ENCODE measurements at places on chromosomes 7 and 10. TPM values are rescaled to one million over a fixed set of nuclear protein-coding genes. Genes with fewer than 3 reads are reported as not detected.

BLVRA gene
- total RNA-seq = 28.6 TPM

GLI3 gene
- total RNA-seq = not detected

EGFR gene
- total RNA-seq = not detected

AS3MT gene
- 0.36 TPM for total RNA-seq

GHRHR gene
- total RNA-seq = not detected

OR9A2 gene
- total RNA-seq = not detected

C7orf33 gene
- total RNA-seq = not detected

SPDYE5 gene
- not detected for total RNA-seq

PIP gene
- not detected for total RNA-seq

CYP17A1 gene
- not detected for total RNA-seq

POLR1F gene
- 26.9 TPM for total RNA-seq

OR6V1 gene
- total RNA-seq = not detected

GOLGA7B gene
- total RNA-seq = 5.6 TPM

ACTR3C gene
- 11.7 TPM for total RNA-seq

ZFAND2A gene
- 21.8 TPM for total RNA-seq

RBP3 gene
- total RNA-seq = not detected

ABCA13 gene
- total RNA-seq = not detected

MRPS24 gene
- total RNA-seq = 83.6 TPM

CALML5 gene
- not detected for total RNA-seq

FGFBP3 gene
- total RNA-seq = 1.3 TPM

CCDC172 gene
- total RNA-seq = not detected

TFR2 gene
- 11.7 TPM for total RNA-seq

PTN gene
- not detected for total RNA-seq

OR13A1 gene
- not detected for total RNA-seq

GIMAP7 gene
- 191 TPM for total RNA-seq

TET1 gene
- total RNA-seq = 2.3 TPM

SEC23IP gene
- total RNA-seq = 69.9 TPM

ANKRD30A gene
- not detected for total RNA-seq

PLA2G12B gene
- not detected for total RNA-seq

ACSM6 gene
- not detected for total RNA-seq

AKR1C8 gene
- 0.23 TPM for total RNA-seq

SORCS3 gene
- total RNA-seq = not detected

CLEC2L gene
- not detected for total RNA-seq

FHIP2A gene
- total RNA-seq = 33.3 TPM

BAMBI gene
- 0.09 TPM for total RNA-seq

KEL gene
- 0.57 TPM for total RNA-seq

PRSS37 gene
- not detected for total RNA-seq

C10orf67 gene
- not detected for total RNA-seq

NOS3 gene
- total RNA-seq = 17.0 TPM

BAIAP2L1 gene
- total RNA-seq = 1.1 TPM

IFIT1B gene
- total RNA-seq = not detected

HTR7 gene
- total RNA-seq = not detected

ATOH7 gene
- not detected for total RNA-seq

PLEKHS1 gene
- not detected for total RNA-seq

CNPY1 gene
- not detected for total RNA-seq

ASZ1 gene
- total RNA-seq = not detected

ASCC1 gene
- total RNA-seq = 26.1 TPM

ITIH5 gene
- total RNA-seq = not detected

FOXI2 gene
- total RNA-seq = not detected

TRIM56 gene
- total RNA-seq = 60.0 TPM

POMZP3 gene
- 7.8 TPM for total RNA-seq

GDF2 gene
- not detected for total RNA-seq

WNT2 gene
- total RNA-seq = not detected

ASAH2B gene
- total RNA-seq = 2.2 TPM

UPK3B gene
- 1.1 TPM for total RNA-seq

COL1A2 gene
- total RNA-seq = 0.25 TPM

LIPM gene
- not detected for total RNA-seq

AGBL3 gene
- total RNA-seq = 1.6 TPM

All from T-helper 2 cell treated with Interferon-gamma antibody and Interleukin-4, amounts not matched to agents 100 ng/mL and 5 ng/mL, for 36 hours (primary cell).